ENCODE measurements at places on chromosomes 5 and 9.

DNA sequence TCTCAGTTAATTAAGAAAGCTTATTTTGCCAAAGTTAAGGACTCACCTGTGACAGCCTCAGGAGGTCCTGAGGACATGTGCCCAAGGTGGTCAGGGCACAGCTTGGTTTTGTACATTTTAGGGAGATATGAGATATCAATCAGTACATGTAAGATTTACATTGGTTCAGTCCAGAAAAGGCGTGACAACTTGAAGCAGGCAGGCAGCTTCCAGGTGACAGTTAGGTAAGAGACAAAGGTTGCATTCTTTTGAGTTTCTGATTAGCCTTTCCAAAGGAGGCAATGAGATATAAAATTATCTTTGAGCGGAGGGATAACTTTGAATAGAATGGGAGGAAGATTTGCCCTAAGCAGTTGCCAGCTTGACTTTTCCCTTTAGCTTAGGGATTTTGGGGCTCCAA, 47.8 kb downstream of the SLC1A1 start:
- no peak for DNase-seq

DNA sequence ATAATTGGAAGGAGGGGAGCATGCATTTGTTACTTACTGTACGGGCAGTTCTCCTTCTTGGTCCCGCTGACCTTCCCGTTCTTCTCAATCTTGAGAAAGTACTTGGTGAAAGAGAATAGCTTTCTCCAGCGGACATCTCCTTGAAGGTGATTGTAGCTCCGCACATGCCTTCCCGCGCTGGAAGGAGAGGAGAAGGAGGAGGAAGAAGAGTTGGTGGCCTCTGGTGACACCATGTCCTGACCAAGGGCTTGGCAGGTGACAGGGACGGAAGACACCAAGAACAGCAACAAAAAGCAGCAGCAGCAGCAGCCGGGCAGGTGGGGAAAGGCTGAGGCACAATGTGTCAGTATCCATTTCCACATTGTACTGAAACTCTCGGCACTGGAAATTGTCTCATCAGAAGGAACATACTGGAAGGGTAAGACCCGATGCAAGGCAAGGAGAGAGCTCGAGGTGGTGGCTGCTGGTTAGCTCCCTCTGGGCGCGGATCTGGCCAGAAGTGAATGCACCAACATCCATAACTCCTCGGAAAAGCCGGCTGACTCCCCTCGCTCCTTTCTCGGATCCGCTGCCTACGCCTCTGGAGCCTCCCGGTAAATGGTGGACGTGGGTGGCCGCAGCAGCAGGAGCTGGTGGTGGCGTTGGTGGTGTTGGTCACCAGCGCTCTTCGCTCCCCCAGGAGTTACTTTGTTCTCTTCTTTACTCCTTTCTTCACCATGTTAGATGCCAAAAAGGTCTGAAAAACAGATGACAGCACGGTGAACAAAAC, 715 bp downstream of the FGF10 start:
- no peak for DNase-seq

DNA sequence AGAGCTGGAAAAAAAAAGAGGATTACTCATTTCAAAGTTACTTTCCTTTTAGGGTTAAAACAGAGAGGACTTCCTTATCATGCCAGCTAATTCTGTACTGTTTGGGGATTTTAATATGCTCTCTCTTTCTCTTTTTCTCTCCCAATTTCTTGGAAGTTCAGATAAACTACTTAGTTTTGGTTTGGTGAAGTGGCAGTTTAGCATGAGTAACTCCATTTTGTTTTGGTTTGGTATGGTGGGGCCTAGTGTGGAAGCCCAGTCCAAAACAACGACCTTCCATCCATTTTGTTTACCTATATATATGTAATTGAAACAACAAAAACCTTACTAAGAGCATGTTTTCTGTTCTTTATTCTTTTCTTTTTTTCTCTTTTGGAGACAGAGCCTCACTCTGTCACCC, 3.7 kb upstream of the BSPRY start:
- DNase-seq, result no peak

- no peak for DNase-seq
Observed at GRCh38 chr5:42032137-42032536, 107.1 kb downstream of the FBXO4 start.

DNA sequence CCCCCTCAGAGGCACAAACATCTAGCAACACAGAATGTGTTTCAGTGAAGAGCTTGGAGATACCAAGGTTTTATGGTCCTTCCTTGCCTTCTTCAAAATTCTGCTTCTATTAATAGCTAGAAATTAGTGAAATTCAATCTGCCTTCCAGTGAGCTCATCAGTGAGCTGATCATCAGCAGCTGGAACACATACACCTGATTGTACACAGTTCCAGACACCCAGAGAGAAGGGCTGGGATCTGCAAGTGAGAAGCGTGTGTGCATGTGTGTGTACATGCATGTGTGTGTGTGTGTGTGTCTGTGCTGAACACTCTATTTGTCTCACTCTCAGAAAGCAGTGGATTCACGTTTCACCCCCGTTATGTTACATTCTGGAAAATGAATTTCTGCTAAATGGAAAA, 28.5 kb downstream of the CFAP90 start:
- DNase-seq, result no peak

- no peak for DNase-seq
Observed at GRCh38 chr5:80033513-80033912, 1.6 kb upstream of the THBS4 start.

DNA sequence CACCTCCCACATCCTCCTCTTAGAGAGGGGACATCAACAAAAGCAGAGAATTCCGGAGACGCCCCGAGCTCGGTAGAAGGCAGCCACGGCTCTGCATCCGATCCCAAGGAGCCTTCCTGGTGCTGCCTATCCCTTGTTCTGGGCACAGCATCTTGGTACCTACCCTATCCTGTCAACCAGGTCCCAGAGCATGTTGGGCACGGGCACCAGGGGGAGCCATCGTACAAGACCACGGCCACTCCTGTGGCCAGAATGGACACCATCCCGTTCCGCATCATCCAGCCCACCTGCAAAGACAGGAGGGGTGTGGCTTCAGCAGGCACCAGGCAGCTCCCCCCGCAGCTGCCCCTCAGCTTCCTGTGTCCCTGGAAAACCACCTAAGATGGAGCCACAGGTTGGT, 62.7 kb upstream of the ZNF354A start:
- DNase-seq, result no peak

GRCh38 chr5:854966-855743, 4.4 kb upstream of the ZDHHC11 start:
- no peak for DNase-seq

- no peak for DNase-seq
Observed at GRCh38 chr9:6926436-6926835, 168.7 kb downstream of the KDM4C start.

- DNase-seq, result no peak
Observed at GRCh38 chr9:127283917-127284497, 19.4 kb downstream of the GARNL3 start.

Measured in cortex of kidney (tissue), 1 donor.